ENCODE measurements at places on chromosomes 13 and 19.

GRCh38 chr19:38467541-38468525, 34.3 kb downstream of the RYR1 start:
- no peak for DNase-seq

DNA sequence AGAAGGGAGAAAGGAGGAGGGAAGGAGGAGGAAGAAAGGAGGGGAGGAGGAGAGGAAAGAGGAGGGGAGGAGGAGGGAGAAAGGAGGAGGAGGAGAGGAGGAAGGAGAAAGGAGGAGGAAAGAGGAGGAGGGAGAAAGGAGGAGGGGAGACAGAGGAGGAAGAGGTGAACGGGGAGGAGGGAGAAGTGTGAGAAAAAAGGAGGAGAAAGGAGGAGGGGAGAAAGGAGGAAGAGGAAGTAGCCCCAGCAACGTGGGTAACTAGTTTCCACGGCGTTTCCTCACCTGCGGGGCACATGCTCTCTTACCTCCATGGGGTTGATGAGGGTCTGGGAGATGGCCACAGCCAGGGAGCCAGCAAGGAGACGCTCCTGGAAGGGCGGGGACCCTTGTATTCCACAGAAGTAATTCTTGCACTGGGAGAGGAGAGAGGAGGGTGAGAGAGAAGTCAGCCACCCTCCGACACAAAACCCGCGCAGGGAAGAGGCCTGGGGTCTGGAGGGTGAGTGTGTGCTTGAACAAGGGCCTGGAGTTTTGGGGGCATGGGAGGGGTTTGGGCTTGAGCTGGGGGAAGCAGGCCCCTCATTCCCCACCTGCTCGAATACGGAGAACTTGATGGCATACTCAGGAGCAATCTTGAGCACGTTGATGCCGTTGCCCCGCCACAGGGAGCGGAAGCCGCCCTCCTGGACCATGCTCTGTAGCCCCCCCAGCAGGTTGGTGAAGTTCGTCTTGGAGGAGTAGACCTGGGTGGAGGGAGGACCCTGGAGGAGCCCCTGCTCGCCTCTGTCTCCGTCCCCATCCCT, 3.9 kb downstream of the SLC25A41 start:
- no peak for DNase-seq

DNA sequence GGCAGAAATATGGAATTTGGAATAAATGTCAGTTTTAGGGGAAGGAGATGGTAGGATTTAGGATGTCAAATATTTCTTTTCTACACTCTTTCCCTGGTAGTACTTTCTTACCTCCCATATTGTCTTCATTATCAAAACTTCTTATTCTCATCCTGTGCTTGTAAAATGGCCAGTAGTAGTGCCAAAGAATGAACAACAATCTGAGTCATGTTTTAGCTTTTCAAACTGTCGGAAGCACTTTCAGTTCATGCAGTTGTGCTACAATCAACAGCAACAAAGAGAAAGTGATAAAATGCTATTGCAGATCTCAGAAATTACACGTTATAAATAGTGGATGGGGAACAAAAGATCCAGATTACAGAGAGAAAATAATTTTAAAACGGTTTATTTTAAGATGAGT, 193.7 kb upstream of the RXFP2 start:
- no peak for DNase-seq

DNA sequence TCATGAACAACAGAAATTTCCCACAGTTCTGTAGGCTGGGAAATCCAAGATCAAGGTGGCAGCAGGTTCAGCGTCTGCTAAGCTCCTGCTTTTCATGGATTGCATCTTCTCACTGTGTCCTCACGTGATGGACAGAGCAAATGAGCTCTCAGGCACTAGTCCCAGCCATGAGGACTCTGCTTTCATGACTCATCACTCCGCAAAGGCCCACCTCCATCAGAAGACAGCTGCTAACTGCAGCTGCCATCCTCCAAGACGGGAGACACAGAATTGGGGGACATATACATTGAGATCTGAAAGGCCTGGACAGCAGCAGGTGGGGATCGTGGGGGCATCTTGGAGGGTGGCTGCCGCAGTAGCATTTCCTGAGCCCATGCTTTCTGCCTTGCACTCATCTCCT, 44.4 kb upstream of the SPATA13 start:
- no peak for DNase-seq

DNA sequence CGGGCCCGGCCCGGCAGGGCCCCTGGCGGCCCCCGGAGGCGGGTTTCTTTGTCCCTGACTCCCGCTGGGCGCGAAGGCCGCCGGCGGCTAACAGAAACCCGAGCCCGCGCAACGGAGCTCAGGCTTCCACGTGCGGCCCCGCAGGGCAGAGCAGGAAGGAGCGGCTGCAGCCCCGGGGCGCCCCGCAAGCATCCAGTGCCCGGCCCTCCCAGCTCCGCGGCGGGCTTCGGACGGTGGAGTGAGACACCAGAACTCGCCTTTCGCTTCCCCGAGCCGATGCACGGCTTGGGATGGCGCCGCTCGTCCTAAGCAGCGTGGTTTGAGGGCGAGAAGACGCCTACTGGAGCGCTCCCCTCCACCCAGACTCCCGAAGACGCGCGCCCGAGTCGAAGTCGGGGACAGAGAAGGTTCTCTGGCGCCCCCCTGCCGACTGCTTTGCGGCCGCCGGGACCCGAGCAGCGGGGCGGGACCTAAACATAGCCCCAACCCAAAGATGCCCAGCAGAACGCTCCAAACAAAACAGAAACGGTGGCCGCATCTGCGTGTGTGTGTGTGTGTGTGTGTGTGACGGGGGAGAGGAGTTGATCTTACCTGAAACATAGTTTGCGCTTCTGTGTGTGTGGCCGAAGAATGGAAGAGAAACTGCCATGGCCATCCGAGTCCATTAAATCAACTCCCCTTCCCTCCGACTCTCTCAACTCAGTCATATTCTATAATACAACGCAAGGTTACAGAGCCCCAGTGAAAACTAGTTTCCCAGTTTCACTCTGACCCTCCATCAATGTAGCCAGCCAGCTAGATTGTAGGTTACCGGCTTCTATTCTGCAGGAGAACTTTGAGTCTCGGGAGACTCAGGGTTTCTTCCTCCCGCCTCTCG, 629 bp upstream of the FGF9 start:
- DNase-seq: no peak

DNA sequence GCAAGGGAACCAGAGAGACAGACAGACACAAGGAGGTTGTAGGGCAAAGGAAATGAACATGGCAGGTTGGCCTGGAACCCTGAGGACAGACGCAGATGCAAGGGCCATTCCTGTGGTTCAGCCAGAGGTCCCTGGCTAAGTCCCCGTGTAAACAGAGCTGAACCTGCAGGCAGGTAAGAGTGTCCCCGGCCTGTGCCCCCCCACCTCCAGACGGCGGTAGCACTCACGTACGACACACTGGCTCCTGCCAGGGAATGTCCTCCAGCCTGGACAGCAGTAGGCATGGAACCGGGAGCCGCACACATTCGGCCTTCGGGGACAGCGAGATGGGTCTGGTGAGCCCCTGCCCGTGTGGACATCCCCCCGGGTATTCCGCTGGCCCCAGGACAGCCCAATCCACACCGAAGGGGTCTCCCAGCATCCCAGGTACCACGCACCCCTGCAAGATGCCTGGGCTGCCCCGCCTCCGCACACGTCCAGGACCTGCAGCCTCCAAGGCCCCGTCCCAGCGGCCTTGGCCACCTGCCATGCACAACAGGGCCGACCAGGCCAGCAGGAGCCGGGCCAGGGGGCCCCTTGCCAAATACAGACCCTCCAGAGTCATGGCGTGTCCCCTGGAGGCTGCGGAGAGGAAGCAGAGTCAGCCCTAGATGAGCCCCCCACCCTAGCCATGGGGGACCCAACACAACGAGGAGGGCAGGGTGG, 2.4 kb downstream of the FBN3 start:
- DNase-seq: no peak

DNA sequence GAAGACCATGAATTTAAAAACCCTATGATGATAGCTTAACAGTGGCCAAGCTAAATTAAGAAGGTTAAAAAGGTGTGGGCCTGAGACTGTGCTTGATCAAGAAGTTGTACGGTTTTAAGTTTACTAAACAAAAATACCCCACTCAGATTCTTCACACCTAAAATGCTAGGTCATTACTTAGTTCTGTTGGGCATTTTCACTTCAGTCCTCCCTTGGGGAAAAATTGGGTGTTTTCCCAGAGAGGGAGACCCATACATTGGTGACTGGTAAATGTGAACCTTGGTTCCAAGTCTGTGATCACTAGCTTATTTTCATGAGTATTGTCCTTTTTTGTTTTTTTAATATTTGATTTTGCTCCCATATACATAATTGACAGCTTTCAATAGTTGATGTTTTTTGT, 44.4 kb downstream of the MTUS2 start:
- DNase-seq: no peak

DNA sequence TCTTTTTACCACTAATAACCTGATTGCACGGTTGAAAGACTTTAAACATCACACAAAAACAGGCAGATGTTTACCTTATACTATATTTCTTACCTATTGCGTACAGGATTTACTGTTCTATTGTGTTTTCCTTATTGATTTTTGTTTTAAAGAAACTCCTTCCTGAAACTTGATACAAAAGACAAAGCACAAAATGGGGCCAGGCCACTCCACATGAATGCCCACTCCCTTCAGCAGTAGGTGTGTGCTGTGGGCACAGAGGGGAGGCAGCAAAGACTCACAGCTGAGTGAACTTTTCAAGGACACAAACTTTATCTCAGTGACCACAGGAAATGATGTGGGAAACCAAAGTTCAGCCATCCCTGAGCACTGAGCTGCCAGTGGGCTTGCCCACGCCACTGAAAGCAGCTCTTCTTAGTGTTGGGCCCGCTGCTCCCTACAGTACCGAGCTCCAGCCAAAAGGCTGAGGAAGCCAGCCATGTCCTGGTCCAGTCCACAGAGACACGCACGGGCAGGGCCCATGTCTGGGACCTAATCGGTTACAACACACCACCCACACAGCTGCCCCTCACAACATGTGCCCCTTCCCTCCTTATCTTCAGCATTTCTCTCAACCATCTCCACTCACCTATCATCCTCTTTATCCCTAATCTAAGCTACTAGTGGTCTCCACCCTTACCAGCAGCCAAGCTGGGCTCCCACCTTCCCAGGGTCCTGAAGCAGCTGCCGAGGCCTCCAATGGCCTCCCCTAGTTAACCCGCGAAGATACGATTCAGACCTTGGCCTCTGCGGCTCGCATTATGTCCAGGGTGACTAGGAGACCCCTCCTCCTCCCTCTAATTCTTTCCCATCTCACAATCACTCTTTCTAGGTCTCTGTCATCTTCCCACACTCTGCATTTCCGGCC, 39.5 kb downstream of the ATP7B start:
- no peak for DNase-seq

DNA sequence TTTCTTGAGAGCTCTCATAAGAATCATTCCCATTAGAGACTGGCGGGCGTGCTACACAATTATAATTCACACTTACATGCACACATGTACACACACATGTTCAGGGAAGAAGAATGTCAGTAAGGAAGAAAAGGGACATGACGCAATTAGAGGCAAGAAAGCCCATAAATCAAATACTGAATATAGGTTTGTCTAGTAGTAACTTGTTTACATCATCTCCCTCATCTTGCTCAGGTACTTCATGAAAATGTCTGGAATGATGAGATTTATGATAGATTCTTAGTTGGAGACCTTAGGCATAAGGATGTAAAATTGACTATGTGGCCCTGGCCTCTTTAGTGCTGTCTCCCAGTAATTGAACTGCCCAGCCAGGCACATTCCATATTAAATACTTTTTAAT, 628.0 kb upstream of the PCDH20 start:
- DNase-seq: no peak

- no peak for DNase-seq
Measured at GRCh38 chr13:84902243-84902642, 897.0 kb downstream of the SLITRK6 start.

GRCh38 chr13:112679381-112679780, 10.5 kb upstream of the ATP11A start:
- DNase-seq: no peak

DNA sequence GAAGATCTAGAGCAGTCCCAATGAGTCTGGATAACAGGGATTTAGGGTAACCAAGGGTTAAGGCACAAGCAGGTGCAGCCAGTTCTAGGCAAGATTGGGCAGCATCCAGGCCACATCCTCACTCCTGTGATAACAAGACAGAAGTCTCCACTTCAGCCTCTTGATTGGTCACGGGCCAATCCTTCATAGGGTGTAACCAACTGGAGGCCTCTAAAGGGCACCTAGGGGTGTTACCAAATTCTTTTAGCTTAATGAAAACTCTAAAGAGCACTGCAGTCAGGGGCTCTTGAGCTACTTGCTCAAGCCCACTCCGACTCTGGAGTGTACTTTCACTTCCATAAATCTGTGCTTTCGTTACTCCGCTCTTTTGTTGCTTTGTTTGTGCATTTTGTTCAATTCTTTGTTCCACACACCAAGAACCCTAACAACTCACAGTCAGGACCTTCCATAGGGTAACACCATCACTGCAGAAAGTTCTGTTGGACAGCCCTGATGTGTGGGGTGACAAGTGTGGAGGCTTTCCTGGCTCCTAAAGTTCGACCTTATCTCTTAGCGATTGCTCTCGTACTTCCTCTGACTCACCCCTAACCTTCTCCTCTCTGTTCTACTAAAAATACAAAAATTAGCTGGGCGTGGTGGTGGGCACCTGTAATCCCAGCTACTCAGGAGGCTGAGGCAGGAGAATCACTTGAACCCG, 36.1 kb downstream of the ZSWIM9 start:
- DNase-seq: no peak

- DNase-seq: no peak
Measured at GRCh38 chr13:66139701-66140100, 1090.4 kb downstream of the PCDH9 start.

- DNase-seq: no peak
Measured at GRCh38 chr13:41491436-41491835, 34.1 kb downstream of the RGCC start.

- DNase-seq: no peak
Measured at GRCh38 chr13:57624565-57625435, 6.7 kb upstream of the PCDH17 start.

DNA sequence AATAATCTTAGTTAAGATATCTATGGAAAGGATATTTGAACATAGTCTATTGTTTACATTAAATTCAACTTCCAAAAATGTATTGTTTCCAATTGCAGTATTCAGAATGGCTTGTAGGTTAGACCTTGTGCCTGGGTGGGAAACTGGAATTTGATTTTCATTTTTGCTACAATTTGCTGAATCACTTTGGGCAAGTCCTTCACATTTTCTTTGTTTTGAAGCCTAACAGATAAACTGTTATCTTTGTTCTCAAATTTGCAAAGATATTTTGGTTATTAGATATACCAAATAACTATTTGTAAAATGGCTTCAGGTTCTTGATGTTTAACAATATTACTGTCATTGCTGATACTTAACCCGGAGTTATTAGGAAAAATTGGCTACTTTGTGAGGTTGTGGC, 82.6 kb downstream of the WDFY2 start:
- no peak for DNase-seq

DNA sequence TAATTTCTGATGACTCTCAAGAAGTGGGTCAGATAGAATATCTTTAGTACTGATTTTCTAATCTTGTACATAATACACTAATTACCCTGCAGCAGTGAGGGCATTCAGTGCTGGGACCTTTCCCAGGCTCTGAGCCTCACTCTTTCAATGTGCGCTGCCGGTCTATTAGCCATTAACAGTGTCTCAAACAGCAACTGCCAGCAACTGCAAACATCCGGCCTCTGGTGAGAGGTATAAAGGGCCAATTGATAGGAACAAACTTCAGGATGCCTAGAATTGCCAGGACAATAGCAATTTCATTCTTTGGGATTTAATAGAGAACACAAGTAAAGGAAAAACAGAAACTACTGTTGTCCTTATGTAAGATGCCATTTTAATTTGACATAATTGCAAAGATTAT, 604.4 kb upstream of the SPRY2 start:
- no peak for DNase-seq
